Karpas-422 (cell line): ENCODE measurements at places on chromosomes 4 and X.

- DNase-seq = no peak
Observed at GRCh38 chr4:23373261-23373660, 516.6 kb downstream of the PPARGC1A start.

DNA sequence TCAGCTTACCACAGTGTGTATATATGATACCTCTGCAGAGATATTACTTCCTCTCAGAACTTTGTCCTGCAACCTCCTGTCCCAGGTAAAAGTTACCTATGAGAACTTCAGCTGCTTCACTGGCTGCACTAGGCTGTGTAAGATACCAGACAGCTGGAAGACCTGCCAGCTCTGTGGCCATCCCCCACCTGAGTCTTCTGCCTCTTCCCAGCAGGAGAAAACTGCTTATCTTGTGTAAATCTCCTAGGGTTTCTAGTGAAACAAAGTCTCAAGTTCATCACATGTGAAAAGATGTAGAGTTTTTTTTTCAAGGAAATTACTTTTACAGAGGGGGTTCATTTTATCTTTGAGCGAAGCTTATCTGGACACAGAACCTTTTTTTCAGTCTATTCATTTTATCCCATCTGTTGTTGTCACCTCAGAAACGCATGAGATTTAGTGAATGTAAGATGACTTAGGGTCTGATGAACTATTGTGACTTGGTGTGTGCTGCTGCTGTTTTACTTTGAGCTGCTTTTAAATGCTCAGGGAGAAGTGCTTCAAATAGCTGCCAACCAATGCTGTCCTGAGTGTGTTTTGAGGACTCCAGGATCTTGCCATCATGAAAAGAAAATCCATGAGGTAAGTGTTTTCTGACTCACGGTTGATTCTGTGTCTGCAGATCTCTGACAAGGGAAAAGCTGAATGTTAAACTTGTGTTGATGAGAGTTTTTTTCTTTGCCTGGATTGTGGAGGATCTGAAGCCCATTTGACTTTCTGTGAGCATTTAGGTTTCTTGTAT, 187.8 kb downstream of the FRAS1 start:
- DNase-seq = no peak

GRCh38 chrX:2913118-2913517, 16.0 kb downstream of the ARSD start:
- peak; percentile 49 for DNase-seq

GRCh38 chr4:123941306-123941705, 544.7 kb downstream of the SPRY1 start:
- DNase-seq = no peak

- no peak for DNase-seq
Observed at GRCh38 chrX:145506214-145506613, 258.9 kb downstream of the SPANXN1 start.

DNA sequence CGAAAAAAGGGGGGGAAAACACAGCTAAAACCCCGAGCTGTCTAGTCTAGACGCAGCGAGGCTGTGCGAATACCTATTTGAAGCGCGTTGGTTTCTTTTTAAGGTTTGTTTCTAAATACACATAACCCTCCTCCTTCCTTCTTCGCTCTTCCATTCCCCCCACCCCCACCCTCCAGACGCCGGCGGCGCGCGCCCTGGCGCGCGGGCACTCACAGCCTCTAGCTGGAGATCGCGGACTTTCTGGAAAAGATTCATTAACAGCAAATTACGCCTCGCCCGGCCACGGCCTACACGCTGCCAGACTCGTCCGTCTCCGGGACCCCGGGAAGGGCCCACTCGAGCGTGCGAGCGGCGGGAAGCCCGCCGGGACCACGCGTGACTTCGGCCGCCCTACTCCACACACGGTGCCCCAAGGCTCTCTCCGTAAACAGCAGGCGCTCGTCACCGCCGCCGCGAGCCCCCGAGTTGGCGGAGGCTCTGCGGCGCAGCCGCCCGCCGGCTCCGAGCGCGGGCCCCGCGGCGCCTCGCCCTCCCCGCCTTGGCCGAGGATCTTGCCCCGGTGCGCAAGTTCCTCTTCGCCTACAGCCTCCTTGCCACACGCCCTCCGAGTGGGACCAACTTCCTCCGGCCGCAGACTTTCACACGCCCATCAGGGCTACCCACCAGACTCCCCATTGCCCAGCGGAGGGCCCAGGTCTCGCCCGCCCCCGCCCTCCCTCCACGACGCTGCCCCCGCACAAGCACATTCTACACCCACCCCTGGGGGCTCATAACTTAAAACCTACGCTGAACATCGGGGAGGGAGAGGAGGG, 2.0 kb downstream of the BCOR start:
- DNase-seq = peak; percentile 79

GRCh38 chrX:39734174-39734776, 363.5 kb downstream of the BCOR start:
- DNase-seq = no peak

DNA sequence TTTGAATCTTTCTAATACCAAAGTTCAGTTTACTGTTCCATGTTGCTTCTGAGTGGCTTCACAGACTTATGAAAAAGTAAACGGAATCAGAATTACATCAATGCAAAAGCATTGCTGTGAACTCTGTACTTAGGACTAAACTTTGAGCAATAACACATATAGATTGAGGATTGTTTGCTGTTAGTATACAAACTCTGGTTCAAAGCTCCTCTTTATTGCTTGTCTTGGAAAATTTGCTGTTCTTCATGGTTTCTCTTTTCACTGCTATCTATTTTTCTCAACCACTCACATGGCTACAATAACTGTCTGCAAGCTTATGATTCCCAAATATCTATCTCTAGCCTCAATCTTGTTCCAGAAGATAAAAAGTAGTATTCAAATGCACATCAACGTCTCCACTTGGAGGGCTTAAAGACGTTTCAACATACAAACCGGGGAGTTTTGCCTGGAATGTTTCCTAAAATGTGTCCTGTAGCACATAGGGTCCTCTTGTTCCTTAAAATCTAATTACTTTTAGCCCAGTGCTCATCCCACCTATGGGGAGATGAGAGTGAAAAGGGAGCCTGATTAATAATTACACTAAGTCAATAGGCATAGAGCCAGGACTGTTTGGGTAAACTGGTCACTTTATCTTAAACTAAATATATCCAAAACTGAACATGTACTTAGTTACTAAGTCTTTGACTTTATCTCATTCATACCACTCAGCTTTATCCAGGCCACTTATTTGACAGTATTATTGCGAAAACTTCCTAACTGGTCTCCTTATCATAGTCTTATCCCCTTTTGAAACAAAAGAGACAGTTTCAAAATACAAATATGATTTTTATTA, 3.6 kb upstream of the AFP start:
- no peak for DNase-seq

- no peak for DNase-seq
Observed at GRCh38 chr4:173652283-173652931, 122.4 kb upstream of the HAND2 start.

- DNase-seq = no peak
Observed at GRCh38 chr4:38529189-38530115, 134.5 kb upstream of the KLF3 start.

GRCh38 chr4:3442959-3443749, 1.4 kb downstream of the HGFAC start:
- peak; percentile 84 for DNase-seq

- DNase-seq = no peak
Observed at GRCh38 chrX:146887020-146887419, 72.5 kb upstream of the CXorf51A start.

DNA sequence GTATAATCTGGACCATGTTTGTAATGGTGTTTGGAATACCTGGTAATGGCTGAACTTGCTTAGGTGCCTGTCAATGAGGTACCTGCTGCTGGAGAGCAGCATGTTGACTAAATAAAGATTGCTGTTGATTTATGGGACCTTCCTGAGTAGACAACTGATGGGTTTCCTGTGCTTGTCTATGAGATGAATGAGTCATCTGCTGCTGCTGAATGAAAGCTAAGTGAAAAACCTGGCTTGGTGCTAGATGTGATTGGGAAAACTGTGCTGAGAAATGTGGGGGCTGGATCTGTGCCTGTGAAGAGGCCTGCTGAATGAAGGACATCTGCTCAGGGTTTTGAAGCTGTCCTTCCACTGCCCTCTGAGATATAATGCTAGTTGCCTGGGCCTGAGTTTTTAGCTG, 69.6 kb downstream of the WNK3 start:
- DNase-seq = no peak

DNA sequence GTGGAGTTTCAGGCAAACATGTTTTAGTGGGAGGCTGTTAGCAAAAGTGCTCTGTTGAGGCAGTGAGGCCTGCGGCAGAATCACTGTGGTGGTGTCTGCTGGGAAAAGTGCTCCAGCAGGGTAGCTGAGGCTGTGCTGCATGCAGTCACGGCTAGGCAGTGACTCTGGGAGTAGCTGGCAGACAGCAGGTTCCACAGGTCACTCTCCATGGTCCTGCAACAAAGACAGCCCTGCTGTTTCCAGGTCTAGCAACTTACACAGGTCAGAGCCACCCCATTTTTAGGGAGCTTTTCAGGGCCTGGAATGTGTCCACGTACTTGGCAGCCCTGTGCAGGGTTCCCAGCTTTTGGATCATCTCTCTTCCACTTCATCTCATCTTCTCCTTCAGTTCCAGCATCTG, 184.3 kb downstream of the NAA11 start:
- no peak for DNase-seq

DNA sequence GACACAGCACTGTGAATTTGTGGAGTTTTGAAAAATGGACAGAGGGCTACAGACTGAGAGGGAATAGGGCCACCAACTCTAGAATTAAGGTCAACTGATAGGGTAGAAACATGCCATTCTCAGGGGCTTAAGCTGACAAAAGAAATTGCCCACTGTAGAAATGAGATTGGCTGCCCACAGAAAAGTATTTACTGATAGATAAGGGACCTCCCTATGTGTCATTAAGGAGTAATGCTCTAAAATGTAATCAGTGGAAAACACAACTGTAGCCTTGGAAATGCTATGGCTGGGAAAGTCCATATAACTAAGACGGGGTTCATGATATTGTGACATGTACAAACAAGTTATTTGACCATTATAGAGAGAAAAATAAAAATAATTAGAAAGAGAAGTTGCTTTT, 4.6 kb downstream of the RTL9 start:
- no peak for DNase-seq

DNA sequence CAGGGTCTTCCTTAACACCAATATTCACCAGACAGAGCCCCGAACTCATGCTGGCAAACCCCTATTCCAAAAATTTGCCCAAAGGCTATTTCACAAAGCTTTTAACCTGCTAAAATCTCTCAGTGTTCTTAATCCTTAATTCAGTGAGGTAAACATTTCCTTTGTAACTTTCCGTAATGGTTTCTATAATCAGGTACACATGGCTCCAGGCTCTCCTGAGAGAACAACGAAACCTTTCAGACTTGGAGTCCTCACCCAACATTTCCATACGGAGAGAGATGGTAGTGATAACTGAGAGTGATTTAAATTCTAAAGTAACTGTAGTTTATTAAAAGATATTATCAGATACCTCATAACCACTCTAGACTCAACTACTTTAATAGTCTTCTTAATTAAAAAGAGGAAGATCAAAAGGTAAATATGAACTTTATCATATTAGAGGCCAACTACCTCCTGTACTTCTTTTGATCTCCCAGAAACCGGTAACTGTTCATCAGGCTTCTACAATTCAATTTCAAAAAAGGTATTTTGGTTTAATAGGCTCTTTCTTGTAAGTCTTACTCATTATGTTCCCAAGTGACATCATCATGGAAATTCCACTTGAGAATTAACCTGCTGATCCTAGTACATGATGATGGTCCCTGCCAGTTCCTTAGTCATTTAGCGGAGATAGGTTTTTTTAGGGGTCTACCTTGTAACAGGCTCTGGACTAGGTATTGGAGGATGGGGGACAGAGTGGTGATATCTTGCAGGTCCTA, 91.4 kb upstream of the UCP1 start:
- DNase-seq = no peak

DNA sequence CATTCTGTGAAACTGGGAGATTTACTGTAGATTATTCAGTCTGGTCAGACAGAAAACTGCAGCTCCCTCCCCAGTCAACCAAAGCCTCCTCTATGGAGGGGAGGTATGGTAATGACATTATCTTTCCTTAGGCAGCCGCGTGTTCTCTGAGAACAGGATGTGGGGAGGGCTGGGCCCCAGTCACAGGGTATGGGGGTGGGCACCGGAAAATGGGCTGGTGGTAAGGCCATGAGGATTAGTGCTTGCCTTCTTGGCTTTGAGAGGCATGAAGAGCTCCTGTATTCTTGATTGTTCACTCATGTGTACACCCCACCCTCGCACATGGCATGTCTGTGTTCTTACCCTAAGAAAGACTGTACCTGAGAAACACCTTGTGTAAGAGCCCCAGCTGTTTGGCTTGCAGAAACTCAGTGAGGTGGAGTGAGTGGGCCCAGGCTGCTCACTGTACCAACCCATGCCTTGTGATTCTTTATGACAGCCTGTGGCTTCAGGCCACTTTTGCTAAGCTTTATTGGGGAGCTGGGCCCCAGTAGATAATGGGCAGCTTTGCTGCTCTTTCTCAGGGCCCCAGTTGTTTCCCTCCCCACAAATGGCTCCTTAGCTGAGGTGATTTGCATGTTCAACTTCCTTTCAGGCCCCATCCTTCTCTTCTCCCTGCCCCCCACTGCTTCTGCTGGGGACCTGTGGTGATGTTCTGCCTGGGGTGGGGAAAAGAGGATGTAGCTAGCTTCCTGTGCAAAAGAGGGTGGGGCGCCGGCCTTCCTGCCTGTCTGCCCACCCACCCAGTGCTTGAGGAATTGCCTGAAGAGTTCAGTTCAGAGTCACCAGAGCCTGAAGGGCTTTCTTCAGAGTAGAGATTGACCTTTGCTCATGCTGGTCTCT, 30.7 kb downstream of the MSN start:
- peak; percentile 91 for DNase-seq
